ENCODE measurements at places on chromosomes 3 and 15. TPM values are rescaled to one million over a fixed set of nuclear protein-coding genes. Genes with fewer than 3 reads are reported as not detected.
A peak's percentile ranks its signal among the peaks of the same experiment; 100 is the strongest.

Gene DAZL
- 0.27 TPM for total RNA-seq

- H3K36me3 ChIP-seq = no peaks in the 10 kb centered on the region
- H3K27me3 ChIP-seq = no peaks in the 10 kb centered on the region
- H3K4me3 ChIP-seq = no peak overlapping the region
- H3K4me1 ChIP-seq = no peaks in the 10 kb centered on the region
- no peak for DNase-seq
Observed at GRCh38 chr3:136305879-136306278, 55.7 kb downstream of the PCCB start.

DNA sequence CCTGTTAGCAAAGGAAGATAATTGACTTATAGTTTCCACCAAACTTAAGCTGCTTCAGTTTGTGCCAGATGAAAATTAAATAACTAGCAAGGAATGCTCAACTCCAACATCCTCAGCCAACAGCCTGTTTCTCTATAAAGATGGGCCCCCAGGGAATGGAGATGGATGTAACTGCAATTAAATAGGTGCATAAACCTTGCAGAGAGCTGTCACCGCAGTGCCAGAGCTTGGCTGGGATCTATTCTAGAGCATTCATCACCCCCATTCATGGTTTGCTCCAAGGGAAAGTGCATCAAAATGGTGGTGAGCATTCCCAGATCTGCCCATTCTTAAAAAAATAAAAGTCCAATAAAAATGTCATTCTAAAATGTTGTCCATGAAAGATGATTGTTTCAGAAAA, 19.7 kb upstream of the RORA start:
- no peak overlapping the region for H3K4me3 ChIP-seq
- DNase-seq = no peak
- no peaks in the 10 kb centered on the region for H3K36me3 ChIP-seq
- H3K27ac ChIP-seq = no peak overlapping the region
- H3K4me1 ChIP-seq = no peaks in the 10 kb centered on the region
- H3K27me3 ChIP-seq = no peaks in the 10 kb centered on the region

GRCh38 chr3:180433152-180433551, 168.8 kb upstream of the TTC14 start:
- H3K27ac ChIP-seq = no peak overlapping the region
- no peak overlapping the region for H3K4me3 ChIP-seq
- no peak for DNase-seq
- H3K36me3 ChIP-seq = no peaks in the 10 kb centered on the region
- H3K27me3 ChIP-seq = no peaks in the 10 kb centered on the region
- no peaks in the 10 kb centered on the region for H3K4me1 ChIP-seq

Gene HLTF
- 18.6 TPM for total RNA-seq

DNA sequence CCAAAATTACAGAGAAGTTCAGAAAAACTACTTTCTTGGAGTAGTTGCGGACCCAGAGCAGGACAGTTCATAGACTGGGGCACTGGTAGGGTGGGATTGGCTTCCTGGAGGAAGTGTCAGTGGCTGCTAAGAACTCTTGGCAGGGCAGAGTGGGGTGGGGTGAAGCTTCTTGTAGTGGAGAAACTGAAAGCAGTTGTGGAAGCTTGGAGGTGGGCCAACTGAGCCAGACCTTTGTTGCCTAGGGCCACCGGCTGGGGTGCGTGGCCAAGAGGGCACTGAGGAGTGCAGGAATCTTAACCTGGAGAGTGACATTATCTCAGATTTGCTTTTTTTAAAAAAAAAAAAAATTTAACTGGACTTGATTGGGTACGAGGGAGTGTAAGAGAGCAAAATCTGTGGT, 3.1 kb downstream of the KAT2B start:
- peak overlapping the region; percentile 48 for H3K4me3 ChIP-seq
- H3K4me1 ChIP-seq = peaks cover 73% of the 10 kb centered on the region
- peak overlapping the region; percentile 64 for H3K27ac ChIP-seq
- DNase-seq = peak; percentile 65
- H3K36me3 ChIP-seq = no peaks in the 10 kb centered on the region

DNA sequence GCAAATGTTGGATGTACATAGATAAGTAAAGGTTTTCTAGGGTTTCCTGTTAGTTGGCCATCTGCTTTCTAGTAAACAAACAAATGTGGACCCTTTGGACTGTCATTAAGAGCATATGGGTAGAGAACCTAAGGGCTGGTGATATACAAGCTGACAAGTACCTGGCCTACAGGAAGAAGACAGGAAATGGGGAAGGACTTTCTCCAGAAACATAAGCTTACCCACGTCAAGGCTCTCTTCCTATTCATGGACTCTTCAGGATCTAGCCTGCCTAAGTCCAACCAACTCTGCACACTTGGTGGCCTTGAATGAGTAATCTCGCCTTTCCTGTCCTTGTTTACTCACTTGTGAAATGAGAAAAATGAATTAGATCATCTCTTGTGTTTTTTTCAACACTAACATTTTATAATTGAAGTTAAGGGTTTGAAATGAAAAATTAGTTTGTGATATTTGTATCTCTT, 22.2 kb upstream of the GOLIM4 start:
- no peaks in the 10 kb centered on the region for H3K27me3 ChIP-seq
- no peaks in the 10 kb centered on the region for H3K4me1 ChIP-seq
- no peak overlapping the region for H3K4me3 ChIP-seq
- H3K36me3 ChIP-seq = no peaks in the 10 kb centered on the region

DNA sequence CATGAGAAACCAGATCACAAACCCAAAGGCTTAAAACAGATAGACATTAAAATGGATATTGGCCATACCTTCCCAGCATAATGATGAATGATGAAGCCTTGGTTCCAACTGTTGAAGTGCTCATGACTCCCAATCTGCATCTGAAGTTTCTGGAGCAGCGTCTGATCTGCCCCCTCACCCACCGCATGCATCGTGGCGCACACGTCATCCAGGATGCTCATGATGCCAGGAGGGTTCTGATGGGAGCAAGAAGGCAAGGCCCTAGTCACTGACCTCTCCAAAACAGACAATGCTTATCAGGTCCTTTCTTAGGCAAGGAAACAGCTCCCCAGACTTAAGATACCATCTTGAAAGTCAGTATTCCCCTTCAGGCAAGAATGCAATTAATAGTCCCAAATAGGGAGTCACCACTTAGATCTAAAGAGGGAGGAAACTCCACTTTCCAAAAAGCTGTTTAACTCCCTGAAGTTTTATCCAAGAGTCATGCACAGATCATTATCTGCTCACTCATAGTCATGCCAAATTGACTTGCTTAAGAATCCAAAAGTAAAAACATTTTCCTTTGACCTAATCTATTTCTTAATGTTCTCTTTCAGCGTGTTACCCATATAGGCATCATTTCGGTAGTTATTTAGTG, 2.1 kb downstream of the LDHAL6B start:
- no peak overlapping the region for H3K4me3 ChIP-seq
- H3K36me3 ChIP-seq = no peaks in the 10 kb centered on the region
- H3K27me3 ChIP-seq = no peaks in the 10 kb centered on the region
- H3K27ac ChIP-seq = no peak overlapping the region
- no peak for DNase-seq
- H3K4me1 ChIP-seq = no peaks in the 10 kb centered on the region

Gene ARL6IP5
- total RNA-seq = 121 TPM

Gene SPATA12
- not detected for total RNA-seq

- no peak for DNase-seq
- no peak overlapping the region for H3K27ac ChIP-seq
- peaks cover 66% of the 10 kb centered on the region for H3K36me3 ChIP-seq
- H3K4me1 ChIP-seq = no peaks in the 10 kb centered on the region
- H3K4me3 ChIP-seq = no peak overlapping the region
Observed at GRCh38 chr15:82828075-82828474, 18.6 kb downstream of the WHAMM start.

- H3K36me3 ChIP-seq = no peaks in the 10 kb centered on the region
- no peak overlapping the region for H3K27ac ChIP-seq
- no peaks in the 10 kb centered on the region for H3K27me3 ChIP-seq
- no peak for DNase-seq
Observed at GRCh38 chr3:134090031-134090430, 60.3 kb upstream of the SLCO2A1 start.

- H3K4me3 ChIP-seq = no peak overlapping the region
- H3K27me3 ChIP-seq = no peaks in the 10 kb centered on the region
- no peak for DNase-seq
- no peaks in the 10 kb centered on the region for H3K36me3 ChIP-seq
Observed at GRCh38 chr15:74147051-74147450, 16.7 kb downstream of the ISLR2 start.

DNA sequence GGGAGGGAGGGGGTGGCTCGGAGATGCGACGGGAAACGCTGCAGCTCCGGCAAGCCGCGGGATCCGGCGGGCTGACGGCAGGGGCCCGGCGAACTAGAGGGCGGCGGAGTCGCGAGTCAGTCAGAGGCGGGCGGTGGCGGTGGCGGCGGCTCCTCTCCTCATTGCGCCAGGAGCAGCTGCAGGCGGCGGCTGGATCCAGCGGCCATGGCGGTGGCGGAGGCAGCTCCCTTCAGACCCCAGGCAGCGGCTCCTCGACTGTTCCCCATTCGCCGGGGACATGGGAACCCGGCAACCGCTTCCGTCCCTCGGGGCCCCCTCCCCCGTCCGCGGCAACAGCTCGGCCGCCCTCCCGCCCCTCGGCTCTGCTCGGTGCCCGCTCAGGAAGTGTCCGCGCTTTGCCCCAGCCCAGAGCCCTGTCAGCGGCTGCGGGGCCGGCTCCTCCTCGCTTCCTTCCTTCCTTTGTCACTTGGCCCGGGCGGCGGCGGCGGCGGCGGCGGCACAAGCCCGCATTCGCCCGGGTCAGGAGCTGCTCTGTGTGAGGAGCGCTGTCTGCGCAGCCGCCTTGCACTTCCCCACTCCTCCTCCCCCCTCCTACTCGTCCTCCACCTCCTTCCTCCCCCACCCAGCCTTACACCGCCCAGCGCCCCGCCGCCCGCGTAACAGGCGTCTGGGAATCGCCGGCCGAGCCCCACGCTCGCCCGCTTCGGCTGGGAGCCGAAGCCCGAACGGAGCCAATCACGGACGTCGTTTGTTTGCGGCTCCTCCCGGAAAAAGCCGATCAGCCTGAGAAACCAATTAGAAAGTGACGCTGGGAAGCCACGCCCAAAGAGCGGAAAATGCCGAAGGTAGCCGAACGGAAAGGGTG, at the start of gene GSK3B:
Gene GSK3B, minus strand, starts transcription at position 537 of the 865 bp plus-strand sequence. CDS start 1,013 bp downstream, outside the sequence.
- no peak for DNase-seq
- H3K4me3 ChIP-seq = peak within 1 kb of the TSS; percentile 91
- H3K4me1 ChIP-seq = peaks cover 41% of the 10 kb centered on the region
- H3K27me3 ChIP-seq = no peaks in the 10 kb centered on the region
- H3K36me3 ChIP-seq = no peaks in the 10 kb centered on the region
- peak within 1 kb of the TSS; percentile 98 for H3K27ac ChIP-seq

DNA sequence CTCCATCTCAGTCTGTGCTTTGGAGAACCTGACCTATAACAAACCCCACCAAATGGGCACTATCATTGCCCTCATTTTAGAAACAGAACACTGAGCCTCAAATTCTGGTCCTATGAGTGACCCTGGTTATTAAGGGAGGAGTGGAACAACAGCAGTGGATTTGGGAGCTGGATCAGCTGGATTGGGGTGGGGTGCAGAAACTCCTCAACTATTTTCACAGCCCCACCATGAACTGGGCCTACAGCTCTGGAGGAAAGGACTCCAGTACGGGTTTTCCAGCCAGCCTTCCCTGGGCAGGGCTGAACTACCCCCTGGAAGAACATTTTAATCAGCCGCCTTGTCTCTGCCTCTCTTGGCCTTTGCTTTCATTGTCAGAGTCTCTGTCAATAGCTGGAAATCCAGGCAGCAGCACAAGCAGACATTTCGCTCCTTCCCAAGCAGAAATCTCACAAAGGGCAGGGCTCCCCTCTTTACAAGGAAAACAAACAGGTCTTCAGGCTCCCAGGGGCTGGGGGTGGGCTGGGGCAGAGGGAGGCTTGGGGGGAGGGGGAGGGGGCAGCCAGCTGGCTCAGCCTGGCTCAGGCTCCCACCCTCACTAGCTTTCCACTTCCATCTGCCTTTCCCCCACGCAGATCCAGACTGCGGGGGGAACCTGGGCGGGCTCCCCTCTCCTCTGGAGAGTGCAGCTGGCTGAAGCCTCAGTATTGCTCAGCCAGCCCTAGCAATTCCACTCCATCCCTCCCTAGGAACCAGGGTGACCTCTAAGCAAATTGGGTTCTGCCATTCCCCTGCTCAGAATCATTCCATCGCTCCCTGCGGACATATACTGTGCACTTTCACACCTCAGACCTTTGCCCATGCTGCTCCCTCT, 13.7 kb upstream of the TLE3 start:
- H3K4me1 ChIP-seq = no peaks in the 10 kb centered on the region
- H3K4me3 ChIP-seq = no peak overlapping the region
- DNase-seq = no peak
- H3K27ac ChIP-seq = no peak overlapping the region
- H3K27me3 ChIP-seq = no peaks in the 10 kb centered on the region

GRCh38 chr3:89260721-89261120, 153.3 kb downstream of the EPHA3 start:
- no peak for DNase-seq
- H3K27me3 ChIP-seq = no peaks in the 10 kb centered on the region
- H3K36me3 ChIP-seq = no peaks in the 10 kb centered on the region
- no peaks in the 10 kb centered on the region for H3K4me1 ChIP-seq

DNA sequence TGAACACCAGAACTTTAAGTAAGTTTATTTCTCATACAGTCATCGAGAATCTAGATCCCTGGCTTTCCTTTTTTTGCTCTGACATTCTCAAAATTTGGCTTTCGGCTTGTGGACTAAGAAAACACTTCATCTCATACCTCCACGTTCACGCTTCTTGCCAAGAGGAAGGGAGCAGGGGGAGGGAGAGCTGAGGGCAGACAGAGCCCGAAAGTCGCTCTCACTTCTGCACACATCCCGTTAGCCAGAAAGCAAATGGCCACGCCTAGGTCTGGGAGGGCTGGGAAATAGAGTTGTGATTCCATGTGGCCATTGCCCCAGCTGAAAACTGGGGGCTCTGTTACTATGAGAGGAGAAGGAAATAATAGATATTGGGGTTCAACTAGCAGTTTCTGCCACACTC, 57.3 kb downstream of the MAP6D1 start:
- no peak for DNase-seq
- H3K27me3 ChIP-seq = no peaks in the 10 kb centered on the region
- no peak overlapping the region for H3K27ac ChIP-seq
- no peak overlapping the region for H3K4me3 ChIP-seq

DNA sequence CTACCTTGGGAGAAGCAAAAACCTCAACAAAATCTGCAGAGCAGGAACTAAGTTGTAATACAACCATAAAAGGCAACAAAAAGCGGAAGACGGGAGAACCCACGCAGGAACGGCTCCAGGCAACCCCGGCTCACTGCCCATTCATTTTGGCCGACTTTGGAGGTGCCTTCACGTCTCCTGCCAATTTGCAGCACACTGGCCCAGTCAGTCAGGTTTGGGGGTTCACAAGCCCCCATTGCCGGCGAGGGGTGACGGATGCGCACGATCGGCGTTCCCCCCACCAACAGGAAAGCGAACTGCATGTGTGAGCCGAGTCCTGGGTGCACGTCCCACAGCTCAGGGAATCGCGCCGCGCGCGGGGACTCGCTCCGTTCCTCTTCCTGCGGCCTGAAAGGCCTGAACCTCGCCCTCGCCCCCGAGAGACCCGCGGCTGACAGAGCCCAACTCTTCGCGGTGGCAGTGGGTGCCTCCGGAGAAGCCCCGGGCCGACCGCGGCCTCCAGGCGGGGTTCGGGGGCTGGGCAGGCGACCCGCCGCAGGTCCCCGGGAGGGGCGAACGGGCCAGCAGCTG, 463 bp downstream of the TERC start:
- no peaks in the 10 kb centered on the region for H3K27me3 ChIP-seq
- peak; percentile 81 for DNase-seq
- peaks cover 16% of the 10 kb centered on the region for H3K4me1 ChIP-seq

Gene CYP8B1
- total RNA-seq = not detected

Data from CD8-positive, alpha-beta memory T cell (primary cell).